ENCODE measurements at places on chromosomes 13 and 19. TPM values are rescaled to one million over a fixed set of nuclear protein-coding genes. Genes with fewer than 3 reads are reported as not detected.

DNA sequence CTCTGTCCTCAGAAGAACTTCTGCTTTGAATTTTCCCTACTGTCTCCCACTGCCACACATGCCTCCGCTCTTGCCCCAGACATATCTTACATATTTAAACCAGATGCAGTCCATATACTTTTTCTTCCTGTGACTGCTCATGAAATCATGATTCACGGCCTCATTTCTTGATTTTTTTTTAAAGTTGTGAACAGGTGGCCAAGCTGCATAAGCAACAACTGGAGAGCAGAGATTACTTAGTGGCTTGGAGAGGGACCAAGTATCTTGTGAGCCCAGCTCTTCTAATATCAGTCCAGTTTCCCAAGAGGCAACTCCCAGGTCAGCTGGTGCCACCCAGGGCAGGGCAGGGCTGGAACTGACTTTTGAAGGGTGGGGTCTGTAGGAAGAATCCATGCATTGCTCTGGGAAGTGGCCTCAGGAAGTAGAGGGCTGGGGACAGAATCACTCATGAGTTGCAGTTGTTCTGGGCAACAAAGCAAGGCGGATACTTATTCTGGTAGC, 152.4 kb downstream of the LMO7 start:
- DNase-seq = no peak

GRCh38 chr13:65789815-65790214, 1440.3 kb downstream of the PCDH9 start:
- DNase-seq = no peak

DNA sequence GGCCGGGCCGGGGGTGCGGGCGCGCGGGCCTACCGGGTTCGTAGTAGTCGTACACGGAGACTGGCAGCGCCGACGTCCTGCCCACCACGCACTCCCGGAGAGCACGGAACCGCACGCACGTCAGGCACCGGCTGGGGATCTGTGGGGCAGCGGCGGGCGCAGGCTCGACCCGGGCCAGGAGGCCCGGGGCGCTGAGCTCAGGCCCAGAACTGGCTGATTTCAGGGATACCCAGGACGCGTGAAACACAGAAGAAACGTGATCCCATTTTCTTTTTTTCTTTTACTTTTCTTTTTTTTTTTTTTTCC, 9.0 kb downstream of the F2RL3 start:
- DNase-seq = no peak

SMIM44 gene
- total RNA-seq = not detected

DNA sequence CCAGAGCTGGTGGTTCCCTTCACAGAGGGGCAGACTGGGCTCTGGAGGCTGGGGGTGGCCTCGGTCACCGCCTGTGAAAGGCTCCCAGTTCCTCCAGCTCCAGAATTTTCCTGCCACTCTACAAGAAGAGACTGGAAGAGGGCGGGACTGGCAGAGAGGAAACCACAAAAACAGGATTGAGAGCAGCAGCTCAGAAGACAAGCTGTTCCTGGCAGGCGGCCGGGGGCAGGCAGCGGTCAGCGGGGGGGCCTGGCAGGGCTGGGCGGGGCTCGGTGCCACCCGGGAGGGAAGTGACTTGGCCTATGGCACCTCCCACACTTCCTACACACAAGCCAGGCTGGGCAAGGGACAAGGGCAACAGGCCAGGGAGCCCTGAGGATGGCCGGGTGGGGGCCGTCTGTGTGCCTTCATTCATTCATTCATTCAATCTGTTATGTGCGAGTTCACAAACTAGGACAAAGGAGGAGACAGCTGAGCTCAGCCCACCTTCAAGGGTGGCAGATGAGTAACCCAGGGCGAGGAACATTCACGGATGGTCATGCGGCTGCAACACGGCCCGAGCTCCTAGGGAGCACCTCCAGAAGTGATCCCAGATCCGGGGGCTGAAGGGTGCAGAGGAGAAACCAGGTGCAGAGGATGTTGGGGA, 16.9 kb upstream of the BTBD2 start:
- DNase-seq = peak; percentile 66

DIS3 gene
- total RNA-seq = 22.9 TPM

- DNase-seq = no peak
Measured at GRCh38 chr19:6459262-6460098, at the start of gene SLC25A23. TSS of gene SLC25A23 (minus strand) at chr19:6459792. CDS start at chr19:6459628, 164 bp downstream.

FAM216B gene
- not detected for total RNA-seq

CYP4F11 gene
- total RNA-seq = 1.4 TPM

- DNase-seq = no peak
Measured at GRCh38 chr13:95226932-95227695, 74.1 kb downstream of the ABCC4 start.

- DNase-seq = no peak
Measured at GRCh38 chr13:46341112-46341711, 45.8 kb downstream of the RUBCNL start.

DNA sequence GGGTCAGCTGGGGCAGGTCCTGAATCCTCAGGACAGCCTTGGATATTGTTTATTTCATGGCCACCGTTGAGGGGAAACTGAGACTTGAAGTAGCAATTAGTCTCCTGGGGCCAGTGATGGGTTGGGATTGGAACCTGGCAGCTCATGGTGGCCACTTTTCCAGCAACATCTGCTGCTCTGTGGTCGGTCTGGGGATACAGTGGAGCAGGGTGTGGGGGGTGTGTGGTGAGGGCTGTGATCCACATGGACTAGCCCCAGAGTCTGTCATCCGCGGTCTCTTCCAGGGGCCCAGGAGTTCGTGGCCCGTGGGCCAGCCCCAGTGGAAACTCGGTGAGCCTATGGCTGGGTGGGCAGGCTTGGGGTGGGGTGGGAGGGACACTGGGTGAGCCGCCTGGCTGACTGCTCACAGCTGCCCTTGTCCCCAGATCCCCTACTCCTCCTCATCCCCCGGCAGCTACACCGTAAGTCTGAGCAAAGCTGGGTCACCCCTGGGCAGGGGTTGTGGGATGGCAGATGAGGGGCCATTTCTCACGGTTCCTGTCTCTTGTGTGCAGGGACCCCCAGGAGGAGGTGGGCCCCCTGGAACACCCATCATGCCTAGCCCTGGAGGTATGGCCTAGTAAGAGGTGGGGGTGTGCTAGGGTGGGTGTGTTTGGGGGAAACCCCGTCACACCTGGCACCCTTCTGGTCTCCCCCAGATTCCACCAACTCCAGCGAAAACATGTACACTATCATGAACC, 5.5 kb downstream of the ISYNA1 start:
- DNase-seq = no peak

GRCh38 chr19:35373492-35373891, 2.6 kb downstream of the GPR42 start:
- no peak for DNase-seq

GRCh38 chr19:55273978-55274707, 5.8 kb downstream of the HSPBP1 start:
- DNase-seq = no peak

DNA sequence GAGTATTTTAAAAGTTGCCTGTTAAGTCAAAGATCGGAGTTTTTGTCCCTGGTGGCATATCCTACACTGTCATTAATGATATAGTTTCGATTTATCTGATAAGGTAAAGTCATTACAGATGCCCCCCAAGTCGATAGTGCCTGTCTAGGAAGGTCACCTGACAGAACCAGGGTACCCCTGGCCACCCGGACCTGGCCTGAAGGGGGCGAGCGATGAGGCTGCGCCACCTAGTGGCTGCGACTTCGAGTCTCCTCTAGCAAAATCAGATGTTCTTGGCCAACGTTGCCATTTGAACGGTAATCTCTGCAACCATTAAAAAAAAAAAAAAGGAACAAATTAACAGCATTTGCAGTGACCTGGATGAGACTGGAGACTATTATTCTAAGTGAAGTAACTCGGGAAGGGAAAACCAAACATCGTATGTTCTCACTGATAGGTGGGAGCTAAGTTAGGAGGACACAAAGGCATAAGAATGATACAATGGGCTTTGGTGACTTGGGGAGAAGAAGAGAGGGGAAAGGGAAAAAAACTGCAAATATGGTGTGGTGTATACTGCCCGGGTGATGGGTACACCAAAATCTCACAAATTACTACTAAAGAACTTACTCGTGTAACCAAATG, 565.1 kb downstream of the LIG4 start:
- peak; percentile 27 for DNase-seq

DNA sequence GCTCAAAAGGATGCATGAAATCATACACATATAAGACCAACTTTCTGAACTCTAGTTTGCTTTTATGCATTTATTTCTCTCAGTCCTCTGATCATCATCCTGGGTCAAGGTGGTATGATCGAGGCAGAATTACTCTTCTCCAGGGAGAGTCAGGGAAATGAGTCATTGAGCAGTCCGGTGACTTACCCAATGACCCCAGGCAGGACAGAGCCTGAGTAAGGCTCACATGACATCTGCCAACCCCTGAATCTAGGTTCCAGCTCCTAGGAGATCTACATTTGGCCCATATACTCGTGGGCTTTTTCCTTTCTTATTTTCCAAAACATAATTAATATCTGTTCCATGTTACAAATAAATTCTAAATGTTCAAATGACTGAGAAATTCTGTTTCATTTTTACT, 502.3 kb downstream of the FOXO1 start:
- DNase-seq = no peak

DCLK1 gene
- 45.0 TPM for total RNA-seq

TPTE2 gene
- total RNA-seq = not detected

PLVAP gene
- 99.8 TPM for total RNA-seq

DNA sequence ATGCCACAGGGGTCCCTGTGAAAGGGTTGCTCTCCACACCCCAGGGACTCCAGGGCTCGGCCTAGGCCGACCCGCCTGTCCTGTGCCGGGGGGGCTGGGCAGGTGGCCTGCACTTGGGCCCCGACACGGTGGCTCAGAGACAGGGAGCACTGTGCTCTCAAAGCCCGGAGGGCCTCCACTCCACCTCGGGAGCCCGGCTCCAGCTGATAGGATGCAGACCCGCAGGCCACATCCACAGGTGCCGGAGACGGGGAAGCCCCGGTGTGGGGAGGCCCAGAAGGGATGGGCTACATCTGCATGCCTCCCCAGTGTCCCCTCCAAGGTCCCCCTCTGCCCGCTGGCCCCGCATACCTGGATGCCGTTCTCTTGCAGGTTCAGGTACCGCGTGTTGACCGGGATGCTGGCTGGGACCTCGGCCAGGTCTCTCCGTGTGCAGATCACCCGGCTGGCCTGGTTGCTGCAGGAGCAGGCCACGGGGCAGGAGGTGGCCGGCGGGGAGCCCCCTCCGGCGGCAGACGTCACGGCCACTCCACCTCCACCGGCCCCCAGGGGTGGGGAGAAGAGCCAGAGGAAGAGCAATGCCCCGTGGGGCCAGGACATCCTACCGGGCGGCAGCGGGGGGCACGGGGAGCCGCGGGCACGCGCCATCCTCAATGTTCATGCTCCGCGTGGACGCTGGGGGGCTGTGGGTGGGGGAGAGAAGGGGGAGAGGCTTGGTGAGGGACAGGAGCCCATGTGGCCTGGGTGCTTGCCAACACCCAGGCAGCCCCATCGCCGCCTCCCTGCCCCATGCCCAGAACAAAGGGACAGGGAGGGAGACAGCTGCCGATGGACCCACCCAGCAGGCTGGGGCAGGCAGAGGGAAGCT, 19.8 kb downstream of the LRRC4B start:
- no peak for DNase-seq

CNMD gene
- total RNA-seq = not detected

FLT1 gene
- total RNA-seq = 210 TPM

KLK11 gene
- 116 TPM for total RNA-seq

SERTM1 gene
- 50.5 TPM for total RNA-seq

PSG7 gene
- total RNA-seq = not detected

GRCh38 chr19:53509845-53510244, 28.1 kb upstream of the ZNF331 start:
- no peak for DNase-seq

ZNF729 gene
- not detected for total RNA-seq

- no peak for DNase-seq
Measured at GRCh38 chr13:89936256-89936655, 1411.2 kb upstream of the MIR17HG start.

PPP1R15A gene
- total RNA-seq = 105 TPM

- no peak for DNase-seq
Measured at GRCh38 chr13:41049480-41050440, 11.5 kb upstream of the WBP4 start.

DNA sequence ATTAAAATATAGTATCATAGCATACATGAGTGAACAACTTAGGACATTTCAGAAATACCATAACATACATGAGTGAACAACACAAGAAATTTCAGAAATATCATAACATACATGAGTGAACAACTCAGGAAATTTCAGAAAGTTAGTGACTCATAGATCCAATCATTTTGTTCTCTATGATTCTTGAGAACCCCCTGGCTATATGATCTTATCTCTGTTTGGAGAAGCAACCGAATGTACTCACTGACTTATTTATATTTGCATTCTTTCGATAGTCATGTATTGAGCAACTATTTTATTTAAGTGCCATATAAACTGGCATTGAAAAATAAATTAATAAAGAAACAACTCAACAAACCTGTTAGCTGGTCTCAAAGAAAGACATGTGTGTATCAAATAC, 251.1 kb downstream of the EFNB2 start:
- DNase-seq = no peak

KLF2 gene
- 160 TPM for total RNA-seq

GRCh38 chr19:10858204-10858828, 10.1 kb downstream of the C19orf38 start:
- no peak for DNase-seq

GRCh38 chr19:13796301-13797057, 1.2 kb downstream of the ZSWIM4 start:
- peak; percentile 77 for DNase-seq

- DNase-seq = no peak
Measured at GRCh38 chr13:77305266-77305665, 21.6 kb downstream of the MYCBP2 start.

GRCh38 chr19:46014941-46015686, 7.7 kb downstream of the PGLYRP1 start:
- peak; percentile 46 for DNase-seq

ZNF221 gene
- total RNA-seq = 2.2 TPM

DNA sequence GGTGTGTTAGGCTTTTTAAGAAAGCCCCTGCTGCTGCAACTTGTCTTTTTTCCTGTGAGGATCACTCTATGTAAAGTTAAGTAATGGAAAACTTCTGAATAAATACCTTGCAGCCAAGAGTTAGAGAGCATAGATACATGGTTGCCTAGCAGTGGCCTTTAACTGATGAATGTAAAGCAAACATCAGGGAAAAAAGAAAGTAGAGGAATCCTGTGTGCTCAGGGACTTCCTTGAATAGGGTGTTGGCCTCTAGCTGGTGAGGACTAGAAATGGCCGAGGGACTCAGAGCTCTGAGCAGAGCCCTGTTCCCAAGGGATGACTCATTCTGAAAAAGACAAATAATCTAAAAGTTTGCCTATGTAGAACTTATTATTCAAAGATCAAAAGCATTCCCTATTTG, 135.7 kb downstream of the MIPEP start:
- no peak for DNase-seq

DNA sequence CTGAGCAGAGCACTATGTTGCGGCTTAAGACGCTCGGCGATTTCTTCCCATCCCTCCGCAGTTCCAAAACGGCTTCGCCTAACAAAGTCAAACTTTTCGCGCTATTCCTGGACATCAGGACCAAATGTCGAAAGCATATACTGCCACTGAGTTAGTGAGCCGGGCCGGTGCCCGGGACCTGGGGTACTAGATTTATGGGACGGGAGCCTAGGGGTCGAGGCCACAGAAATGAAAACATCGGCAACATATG, 699 bp downstream of the RCBTB2 start:
- no peak for DNase-seq

- no peak for DNase-seq
Measured at GRCh38 chr13:108919036-108919907, 289.9 kb downstream of the MYO16 start.

- DNase-seq = no peak
Measured at GRCh38 chr13:112392719-112393118, 16.6 kb downstream of the SPACA7 start.

SIGLEC5 gene
- 0.19 TPM for total RNA-seq

SIGLEC10 gene
- total RNA-seq = 3.5 TPM

GRCh38 chr13:24737042-24737441, 26.9 kb upstream of the RNF17 start:
- DNase-seq = no peak

GRCh38 chr13:79908381-79908780, 427.4 kb downstream of the NDFIP2 start:
- no peak for DNase-seq
